CD4-positive, alpha-beta T cell (primary cell): ENCODE measurements at places on chromosomes 3 and 15. TPM values are rescaled to one million over a fixed set of nuclear protein-coding genes. Genes with fewer than 3 reads are reported as not detected.

DNA sequence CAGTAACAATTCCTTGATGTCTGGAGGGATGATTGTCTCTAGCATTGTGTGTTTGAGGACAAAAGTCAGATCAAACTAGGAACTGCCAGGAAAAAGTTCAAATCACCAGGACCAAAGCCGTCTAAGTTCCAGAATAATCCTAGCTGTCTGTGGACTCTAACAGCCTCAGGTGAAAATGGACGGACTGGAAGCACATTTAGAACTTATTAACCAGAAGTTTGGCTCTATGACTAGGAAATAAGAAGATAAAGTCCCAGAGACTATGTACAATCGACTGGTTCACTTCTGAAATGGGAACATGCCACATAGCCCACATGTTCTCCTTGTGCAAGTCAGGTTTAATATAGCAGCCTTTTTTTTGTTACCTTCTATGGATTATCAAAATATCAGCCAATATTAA is 50.6 kb upstream of the SGO1 start:
- DNase-seq: no peak
- no peaks in the 10 kb centered on the region for H3K4me1 ChIP-seq
- H3K4me3 ChIP-seq: no peak overlapping the region
- no peak overlapping the region for H3K27ac ChIP-seq

DNA sequence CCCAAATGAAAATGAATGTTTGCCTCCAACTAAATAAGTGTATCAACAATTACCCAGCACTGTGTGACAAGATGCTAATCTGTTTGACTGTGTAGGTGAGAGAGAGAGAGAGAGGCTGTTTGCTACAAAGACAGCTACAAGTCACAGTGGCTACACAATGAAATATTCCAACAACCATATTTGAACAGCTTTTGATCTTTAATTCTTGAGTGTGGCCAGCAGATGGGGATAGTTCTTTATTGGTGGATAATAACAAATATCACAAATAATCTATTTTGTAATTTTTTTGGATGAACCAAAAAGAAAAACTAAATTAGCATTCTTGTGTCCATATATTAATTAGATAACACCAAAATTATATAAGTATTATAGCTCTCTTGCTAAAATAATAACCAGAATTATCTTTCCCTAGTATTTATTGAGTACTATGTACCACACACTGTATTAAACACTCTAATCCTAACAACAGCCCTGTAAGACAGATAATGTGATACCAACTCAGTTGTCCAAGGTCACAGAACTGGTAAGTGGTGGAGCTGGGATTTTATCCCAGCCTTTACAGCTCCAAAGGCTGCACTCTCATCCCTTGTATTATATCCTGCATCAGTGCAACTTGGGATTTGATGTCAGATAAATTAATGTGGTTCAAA is 61.9 kb upstream of the C3orf80 start:
- no peaks in the 10 kb centered on the region for H3K27me3 ChIP-seq
- no peak for DNase-seq
- no peaks in the 10 kb centered on the region for H3K4me1 ChIP-seq
- H3K4me3 ChIP-seq: no peak overlapping the region
- H3K27ac ChIP-seq: no peak overlapping the region

- H3K4me1 ChIP-seq: no peaks in the 10 kb centered on the region
- no peak overlapping the region for H3K27ac ChIP-seq
- no peak for DNase-seq
- H3K4me3 ChIP-seq: no peak overlapping the region
- H3K36me3 ChIP-seq: no peaks in the 10 kb centered on the region
Measured at GRCh38 chr3:120678984-120679383, 3.1 kb downstream of the HGD start.

RASSF1 gene
- total RNA-seq: 71.2 TPM

DNA sequence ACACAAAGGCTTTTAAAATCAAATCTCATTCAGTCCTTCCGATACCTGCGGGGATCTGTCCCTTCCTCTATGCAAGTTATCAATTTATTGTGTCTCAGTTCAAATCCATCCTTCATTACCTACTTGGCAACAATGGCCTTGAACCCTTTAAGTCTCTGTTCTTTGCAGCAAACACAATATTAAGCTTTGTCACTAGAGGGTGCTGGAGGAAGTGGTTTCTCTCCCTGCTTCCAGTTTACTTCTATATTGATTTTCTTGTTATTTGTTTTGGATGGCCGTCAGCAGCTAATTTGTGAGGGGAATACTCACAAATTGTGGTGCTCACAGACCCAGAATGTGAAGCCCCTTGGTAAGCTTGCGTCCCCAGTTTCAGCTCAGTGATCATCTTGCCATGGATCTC is 278.3 kb downstream of the FGF12 start:
- H3K27me3 ChIP-seq: peaks cover 9% of the 10 kb centered on the region
- no peak overlapping the region for H3K4me3 ChIP-seq
- H3K36me3 ChIP-seq: no peaks in the 10 kb centered on the region
- H3K27ac ChIP-seq: no peak overlapping the region
- no peaks in the 10 kb centered on the region for H3K4me1 ChIP-seq

ALS2CL gene
- 45.8 TPM for total RNA-seq

TRH gene
- not detected for total RNA-seq

- peak; percentile 46 for DNase-seq
- H3K4me1 ChIP-seq: peaks cover 60% of the 10 kb centered on the region
- peaks cover 62% of the 10 kb centered on the region for H3K27me3 ChIP-seq
- H3K27ac ChIP-seq: no peak overlapping the region
- peak overlapping the region; percentile 8 for H3K4me3 ChIP-seq
Measured at GRCh38 chr15:40930430-40931299, 1.5 kb downstream of the DLL4 start.

- H3K4me1 ChIP-seq: peaks cover 24% of the 10 kb centered on the region
- no peak overlapping the region for H3K4me3 ChIP-seq
- H3K36me3 ChIP-seq: no peaks in the 10 kb centered on the region
- no peak for DNase-seq
Measured at GRCh38 chr3:10556312-10556711, 50.9 kb upstream of the ATP2B2 start.

- no peaks in the 10 kb centered on the region for H3K27me3 ChIP-seq
- no peak overlapping the region for H3K27ac ChIP-seq
- H3K36me3 ChIP-seq: no peaks in the 10 kb centered on the region
- no peak overlapping the region for H3K4me3 ChIP-seq
- H3K4me1 ChIP-seq: no peaks in the 10 kb centered on the region
Measured at GRCh38 chr3:168815946-168816345, 720.2 kb upstream of the GOLIM4 start.

FGF12 gene
- not detected for total RNA-seq

- H3K4me1 ChIP-seq: no peaks in the 10 kb centered on the region
- peaks cover 57% of the 10 kb centered on the region for H3K36me3 ChIP-seq
- H3K27me3 ChIP-seq: no peaks in the 10 kb centered on the region
- no peak overlapping the region for H3K4me3 ChIP-seq
- DNase-seq: no peak
Measured at GRCh38 chr3:123244128-123244527, 42.4 kb downstream of the SEC22A start.

DNA sequence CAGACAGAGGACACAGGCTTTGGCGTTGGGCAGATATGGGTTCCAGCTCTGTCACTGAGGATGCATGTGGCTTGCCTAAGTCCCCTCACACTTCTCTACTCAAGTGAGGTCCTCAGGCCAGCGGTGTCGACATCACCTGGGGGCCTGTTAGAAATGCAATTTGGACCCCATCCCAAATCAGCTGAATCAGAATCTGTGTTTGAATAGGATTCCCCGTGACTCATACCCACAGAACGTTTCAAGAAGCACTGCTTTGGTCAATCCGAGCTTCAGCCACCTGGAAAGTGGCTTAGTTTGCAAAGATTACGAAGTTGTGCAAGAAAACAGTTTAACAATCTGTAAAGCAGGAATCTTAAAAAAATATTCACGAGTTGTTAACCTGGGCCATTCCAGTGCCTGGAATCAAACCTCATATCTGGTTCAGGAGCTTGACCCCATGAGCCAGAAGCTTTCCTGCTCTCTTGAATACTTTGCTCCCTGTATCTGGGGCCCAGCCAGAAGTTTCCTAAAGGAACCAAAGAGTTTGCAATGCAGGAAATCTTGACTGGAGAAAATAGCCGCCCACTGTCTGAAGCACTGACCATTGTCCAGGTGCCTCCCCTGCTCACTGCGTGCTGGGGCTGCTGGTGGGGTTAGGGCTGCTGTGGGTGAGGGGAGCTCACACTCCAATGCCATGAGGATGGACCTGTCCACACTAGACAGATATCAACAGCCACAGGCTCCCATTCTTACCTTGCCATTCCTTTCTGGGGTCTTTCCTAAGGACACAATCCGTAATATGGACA is 208.5 kb upstream of the LINGO1 start:
- peaks cover 18% of the 10 kb centered on the region for H3K27me3 ChIP-seq
- no peak overlapping the region for H3K4me3 ChIP-seq
- no peak overlapping the region for H3K27ac ChIP-seq
- H3K4me1 ChIP-seq: no peaks in the 10 kb centered on the region
- H3K36me3 ChIP-seq: no peaks in the 10 kb centered on the region

PPM1M gene
- 40.2 TPM for total RNA-seq

- no peak overlapping the region for H3K4me3 ChIP-seq
- no peak overlapping the region for H3K27ac ChIP-seq
- no peak for DNase-seq
Measured at GRCh38 chr15:29433507-29434248, 164.1 kb upstream of the NSMCE3 start.

MUC13 gene
- 0.47 TPM for total RNA-seq

- H3K27me3 ChIP-seq: no peaks in the 10 kb centered on the region
- H3K36me3 ChIP-seq: peaks cover 4% of the 10 kb centered on the region
- DNase-seq: no peak
Measured at GRCh38 chr3:4823986-4824925, 155.0 kb upstream of the BHLHE40 start.

CDHR4 gene
- 0.17 TPM for total RNA-seq

GRCh38 chr3:69819282-69819681 is 80.0 kb downstream of the MITF start:
- no peak for DNase-seq
- H3K27ac ChIP-seq: no peak overlapping the region
- no peaks in the 10 kb centered on the region for H3K36me3 ChIP-seq
- no peaks in the 10 kb centered on the region for H3K4me1 ChIP-seq

CFAP44 gene
- total RNA-seq: 9.7 TPM

GUCA1C gene
- not detected for total RNA-seq

SYNPR gene
- total RNA-seq: not detected

IL20RB gene
- total RNA-seq: 1.5 TPM

- no peaks in the 10 kb centered on the region for H3K27me3 ChIP-seq
- H3K36me3 ChIP-seq: no peaks in the 10 kb centered on the region
- H3K4me3 ChIP-seq: no peak overlapping the region
- DNase-seq: no peak
Measured at GRCh38 chr3:133871368-133872090, 24.2 kb downstream of the RAB6B start.

SLCO2A1 gene
- total RNA-seq: not detected

DNA sequence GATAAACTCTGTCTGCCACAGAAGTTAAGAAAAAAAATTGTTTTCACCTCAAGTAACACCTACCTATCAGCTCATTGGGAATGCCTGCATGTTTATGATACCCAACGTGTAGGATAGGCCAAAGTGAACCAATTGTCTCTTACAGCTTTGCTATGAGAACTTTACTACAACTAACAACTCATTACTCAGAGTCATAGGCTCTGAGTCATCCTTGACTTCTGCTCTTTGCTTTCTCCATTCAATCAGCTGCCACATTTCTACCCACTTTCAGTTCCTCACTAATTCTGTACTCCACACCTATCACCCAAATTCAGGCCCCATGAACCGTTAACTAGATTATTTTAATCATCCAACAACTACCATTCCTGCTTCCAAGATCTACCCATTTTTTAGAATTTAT is 843.9 kb downstream of the TUSC7 start:
- H3K27me3 ChIP-seq: no peaks in the 10 kb centered on the region
- no peak overlapping the region for H3K4me3 ChIP-seq
- no peak overlapping the region for H3K27ac ChIP-seq
- no peaks in the 10 kb centered on the region for H3K4me1 ChIP-seq

DNA sequence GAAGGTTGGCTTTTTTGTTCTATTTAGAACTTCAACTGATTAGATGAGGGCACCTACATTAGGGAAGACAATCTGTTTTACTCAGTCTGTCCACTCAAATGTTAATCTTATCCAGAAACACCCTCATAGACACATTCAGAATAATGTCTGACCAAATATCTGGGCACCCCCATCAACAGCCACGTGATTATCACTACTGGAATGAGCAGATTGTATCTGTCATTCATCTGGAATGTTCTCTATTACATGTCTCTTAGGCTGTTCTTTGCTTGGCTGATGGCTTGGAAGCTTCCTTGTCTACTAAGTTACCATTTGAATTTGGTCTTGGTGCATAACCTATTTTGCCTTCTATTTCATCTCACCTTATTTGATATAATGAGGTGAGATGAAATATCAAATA is 15.7 kb upstream of the LRRC58 start:
- no peaks in the 10 kb centered on the region for H3K27me3 ChIP-seq
- H3K36me3 ChIP-seq: no peaks in the 10 kb centered on the region
- no peak overlapping the region for H3K27ac ChIP-seq

SETD2 gene
- total RNA-seq: 87.4 TPM

- no peak overlapping the region for H3K27ac ChIP-seq
- no peaks in the 10 kb centered on the region for H3K4me1 ChIP-seq
- H3K4me3 ChIP-seq: no peak overlapping the region
- DNase-seq: no peak
Measured at GRCh38 chr15:73608941-73609340, 24.2 kb downstream of the NPTN start.

GOLGA8G gene
- not detected for total RNA-seq

XCR1 gene
- 0.14 TPM for total RNA-seq
